Thyroid gland (tissue), 4 donors: ENCODE measurements at places on chromosomes 6 and 20. TPM values are rescaled to one million over a fixed set of nuclear protein-coding genes. Genes with fewer than 3 reads are reported as not detected.

Gene CRISP3
- total RNA-seq: not detected

Gene STK38
- 11.9 TPM for total RNA-seq

Gene RNASET2
- 127 TPM for total RNA-seq

Gene GID8
- 38.3 TPM for total RNA-seq

Gene SOBP
- 21.4 TPM for total RNA-seq

Gene CRISP2
- total RNA-seq: 2.7 TPM

Gene PRKN
- 5.2 TPM for total RNA-seq

Gene TRAPPC3L
- not detected for total RNA-seq

Gene BPIFA1
- not detected for total RNA-seq

Gene SHLD1
- total RNA-seq: 4.7 TPM

Gene DIDO1
- 69.6 TPM for total RNA-seq

Gene LAMP5
- total RNA-seq: 0.45 TPM

Gene TNF
- total RNA-seq: not detected

Gene PAX1
- 0.88 TPM for total RNA-seq

Gene SIRPD
- not detected for total RNA-seq

Gene SLC17A2
- total RNA-seq: not detected

Gene PI16
- total RNA-seq: 5.1 TPM

Gene GGTLC1
- not detected for total RNA-seq

Gene ZSCAN31
- 53.6 TPM for total RNA-seq

Gene C6orf141
- 7.4 TPM for total RNA-seq

Gene SALL4
- total RNA-seq: 13.6 TPM

Gene CCM2L
- 7.4 TPM for total RNA-seq

Gene PNLDC1
- not detected for total RNA-seq

Gene SEMG1
- not detected for total RNA-seq

Gene WFDC5
- not detected for total RNA-seq

Gene BIRC7
- total RNA-seq: not detected

Gene C6orf62
- total RNA-seq: 108 TPM

Gene PLEKHG1
- total RNA-seq: 48.4 TPM

Gene BPIFB2
- not detected for total RNA-seq

Gene ZSCAN23
- 6.4 TPM for total RNA-seq

Gene CST7
- total RNA-seq: 2.8 TPM

Gene KCNK16
- total RNA-seq: not detected

Gene ZNF334
- total RNA-seq: 15.7 TPM

Gene PACSIN1
- not detected for total RNA-seq

Gene GPLD1
- 7.4 TPM for total RNA-seq

Gene SNPH
- 15.7 TPM for total RNA-seq

Gene SLC22A7
- total RNA-seq: not detected

Gene GCNT2
- total RNA-seq: 9.8 TPM

Gene SMIM29
- total RNA-seq: 46.2 TPM

Gene TMEM181
- total RNA-seq: 16.7 TPM

Gene GPR6
- not detected for total RNA-seq

Gene CYP39A1
- 6.3 TPM for total RNA-seq

Gene HEY2
- 3.5 TPM for total RNA-seq

Gene RPP21
- total RNA-seq: 44.2 TPM

Gene GPX5
- not detected for total RNA-seq

Gene TRDN
- not detected for total RNA-seq

Gene CFAP61
- 1.2 TPM for total RNA-seq

Gene ZBTB9
- 4.7 TPM for total RNA-seq
